ENCODE measurements at places on chromosomes 5 and 9.

DNA sequence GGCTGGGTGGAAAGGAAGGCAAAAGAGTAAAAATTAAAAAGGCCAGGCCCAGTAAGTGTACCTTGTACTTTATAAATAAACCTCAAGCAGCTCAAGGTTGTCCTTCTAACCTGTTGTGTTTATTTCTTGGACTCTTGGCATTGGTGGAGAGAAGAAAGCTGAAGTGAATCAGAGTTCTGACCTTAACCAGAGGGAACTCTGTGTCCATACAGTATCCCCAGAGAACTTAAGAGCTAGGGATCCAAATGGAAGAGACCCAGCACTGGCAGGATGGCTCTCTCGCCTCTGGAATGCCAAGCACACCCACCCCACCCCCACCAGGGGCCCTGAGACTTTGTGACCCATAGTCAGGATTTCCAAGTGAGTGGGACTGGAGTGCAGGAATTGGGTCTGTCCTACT lies 14.2 kb downstream of the NUDT2 start:
- no peak for DNase-seq

DNA sequence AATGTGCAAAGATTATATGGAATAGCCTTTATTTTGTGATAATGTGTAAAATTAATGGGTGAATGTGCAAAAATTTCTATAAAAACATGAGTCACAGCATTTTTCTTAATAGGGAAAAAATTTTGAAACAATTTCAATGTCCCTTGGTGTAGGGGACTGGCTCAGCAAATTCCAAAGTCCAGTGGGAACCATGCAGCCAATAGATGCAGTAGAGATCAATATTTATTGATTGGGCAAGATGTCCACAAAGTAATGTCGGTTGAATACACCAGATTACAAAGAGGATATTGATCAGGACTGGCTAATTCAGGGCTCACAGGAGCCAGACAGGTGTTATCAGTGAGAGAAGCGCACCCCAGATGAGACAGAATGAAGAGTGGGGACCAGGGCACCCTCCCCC lies 62.5 kb downstream of the AMBP start:
- DNase-seq, result no peak

GRCh38 chr9:134325813-134326723 lies at the start of gene RXRA:
Gene RXRA, plus strand, starts transcription at chr9:134326455. Its CDS starts 177 bp downstream, at chr9:134326632.
- peak; percentile 51 for DNase-seq

DNA sequence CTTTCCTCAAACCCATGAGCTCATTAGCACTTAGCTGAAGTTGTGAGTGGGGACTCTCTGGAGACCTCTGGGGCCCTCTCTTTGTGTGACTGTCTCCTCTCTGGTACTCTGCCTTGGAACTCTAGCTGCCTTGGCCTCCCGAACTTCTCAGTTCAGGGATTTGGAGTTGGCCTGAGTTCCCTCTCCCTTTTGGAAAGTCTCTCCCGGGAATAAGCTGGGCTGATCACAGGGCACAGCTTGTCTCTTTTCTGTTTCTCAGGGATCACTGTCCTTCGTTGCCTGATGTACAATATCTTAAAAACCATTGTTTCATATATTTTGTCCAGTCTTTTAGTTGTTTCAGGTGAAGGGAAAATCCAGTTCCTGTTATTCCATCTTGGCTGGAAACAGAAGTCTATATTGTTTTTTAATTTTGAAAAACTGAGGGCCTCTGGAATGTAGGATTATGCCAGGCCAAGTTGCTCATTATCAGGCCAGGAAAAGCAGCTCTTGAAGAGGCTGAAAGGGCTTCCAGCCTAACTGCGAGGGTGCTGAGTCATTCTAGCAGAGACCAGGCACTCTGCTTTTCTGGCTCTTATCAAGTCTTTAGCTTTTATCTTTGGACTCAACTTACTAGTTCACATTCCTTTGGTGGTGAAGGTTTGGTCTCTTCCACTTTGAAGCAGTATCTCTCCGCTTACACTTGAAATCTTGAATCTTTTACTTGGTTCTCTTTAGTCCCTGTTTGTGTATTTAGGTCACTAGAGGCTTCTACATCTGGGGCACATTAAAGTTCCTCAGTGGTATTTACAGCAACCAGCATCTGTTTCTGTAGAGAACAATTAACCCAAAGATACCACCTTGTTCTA lies 8.4 kb upstream of the RGS3 start:
- DNase-seq, result peak; percentile 52

- DNase-seq, result no peak
Observed at GRCh38 chr5:88808153-88808552, 74.8 kb downstream of the MEF2C start.

GRCh38 chr5:133552925-133553525 lies 59.3 kb downstream of the FSTL4 start:
- no peak for DNase-seq

- no peak for DNase-seq
Observed at GRCh38 chr9:91820949-91821880, 128.8 kb downstream of the ROR2 start.

- no peak for DNase-seq
Observed at GRCh38 chr5:170542691-170543293, 39.0 kb downstream of the KCNIP1 start.

DNA sequence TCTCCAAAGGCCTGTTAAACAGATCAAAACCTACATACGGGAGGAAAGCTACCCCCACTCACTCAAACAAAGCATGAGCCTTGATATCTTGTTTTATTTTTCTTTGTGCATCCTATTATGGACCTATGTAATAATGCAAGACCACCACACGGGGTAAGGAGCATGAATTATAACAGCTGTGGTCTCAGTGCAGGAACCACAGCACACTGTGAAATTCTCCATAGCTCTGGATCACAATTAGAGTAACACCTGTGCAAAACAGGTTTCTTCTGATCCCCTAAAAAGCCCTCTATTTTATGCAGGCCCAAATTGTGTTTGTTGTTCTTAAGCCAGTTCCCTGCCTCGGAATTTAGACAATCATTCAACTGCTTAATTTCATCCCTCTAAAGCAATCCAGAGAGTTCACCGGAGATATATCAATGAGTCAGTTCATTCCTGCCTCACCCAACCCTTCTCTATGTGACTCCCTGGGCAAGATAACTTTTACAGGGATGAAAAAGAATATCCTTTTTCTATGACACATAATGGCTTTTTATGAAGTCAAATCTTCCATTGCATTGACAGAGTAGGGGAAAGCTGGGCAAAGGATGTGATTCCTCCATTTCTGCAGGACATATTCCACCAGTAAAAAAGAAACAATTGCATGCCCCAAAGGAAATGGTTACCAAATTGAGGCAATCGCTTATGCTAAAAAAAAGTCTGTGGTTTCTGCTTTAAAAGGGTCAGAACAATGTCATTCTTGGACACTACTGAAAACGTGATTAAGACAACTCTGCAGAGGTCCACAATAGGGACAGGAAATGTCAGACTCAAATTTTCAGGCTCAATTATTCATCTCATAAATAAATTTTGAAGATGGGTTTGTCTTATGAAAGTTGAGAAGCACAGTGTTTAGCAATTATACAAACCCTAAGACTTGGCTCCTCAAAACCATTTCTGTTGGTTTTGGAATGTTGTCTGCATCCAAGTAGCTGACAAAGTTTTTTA lies 41.6 kb upstream of the FST start:
- DNase-seq, result no peak

- DNase-seq, result no peak
Observed at GRCh38 chr5:26295541-26295940, 742.8 kb downstream of the CDH9 start.

GRCh38 chr5:139246394-139246793 lies 47.1 kb upstream of the MATR3 start:
- DNase-seq, result no peak

GRCh38 chr9:113511047-113511521 lies 47.6 kb downstream of the RGS3 start:
- DNase-seq, result no peak

- DNase-seq, result no peak
Observed at GRCh38 chr5:159965031-159965837, 43.7 kb upstream of the TTC1 start.

GRCh38 chr9:105341434-105342146 lies 97.1 kb downstream of the SLC44A1 start:
- DNase-seq, result peak; percentile 18

DNA sequence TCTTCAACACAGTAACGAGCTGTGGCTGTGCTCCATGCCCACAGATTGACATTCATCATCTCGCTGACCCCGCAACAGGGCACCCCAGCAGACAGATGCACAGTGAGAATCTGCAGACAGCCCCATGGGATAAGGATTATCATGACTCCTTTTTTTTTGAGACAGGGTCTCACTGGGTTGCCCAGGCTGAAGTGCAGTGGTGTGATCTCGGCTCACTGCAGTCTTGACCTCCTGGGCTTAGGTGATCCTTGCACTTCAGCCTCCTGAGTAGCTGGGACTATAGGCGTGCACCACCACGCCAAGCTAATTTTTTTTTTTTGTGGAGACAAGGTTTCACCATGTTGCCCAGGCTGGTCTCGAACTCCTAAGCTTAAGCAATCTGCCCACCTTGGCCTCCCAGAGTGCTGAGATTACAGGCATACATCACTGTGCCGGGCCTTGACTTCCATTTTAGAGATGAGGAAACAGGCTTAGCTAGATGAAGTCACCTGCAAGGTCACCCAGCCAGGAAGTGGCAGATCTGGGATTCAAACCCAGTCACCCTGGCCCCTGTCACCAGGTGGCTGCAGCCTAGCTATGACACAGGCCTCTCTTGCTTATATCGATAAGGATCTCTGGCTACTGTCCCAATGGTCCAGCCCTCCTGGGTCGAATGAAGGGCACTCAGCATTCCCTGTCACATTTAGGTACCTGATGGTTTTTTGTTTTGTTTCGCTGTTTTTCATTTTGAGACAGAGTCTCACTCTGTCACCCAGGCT lies 5.1 kb downstream of the AIF1L start:
- DNase-seq, result no peak

GRCh38 chr5:122775550-122776542 lies 966 bp downstream of the SNX2 start:
- no peak for DNase-seq

- DNase-seq, result no peak
Observed at GRCh38 chr9:136977223-136977622, at the start of gene PTGDS. Gene PTGDS, plus strand, starts transcription at chr9:136977504. Its CDS starts 75 bp downstream, at chr9:136977579.

GRCh38 chr5:159175547-159175946 lies 33.8 kb downstream of the RNF145 start:
- DNase-seq, result no peak

DNA sequence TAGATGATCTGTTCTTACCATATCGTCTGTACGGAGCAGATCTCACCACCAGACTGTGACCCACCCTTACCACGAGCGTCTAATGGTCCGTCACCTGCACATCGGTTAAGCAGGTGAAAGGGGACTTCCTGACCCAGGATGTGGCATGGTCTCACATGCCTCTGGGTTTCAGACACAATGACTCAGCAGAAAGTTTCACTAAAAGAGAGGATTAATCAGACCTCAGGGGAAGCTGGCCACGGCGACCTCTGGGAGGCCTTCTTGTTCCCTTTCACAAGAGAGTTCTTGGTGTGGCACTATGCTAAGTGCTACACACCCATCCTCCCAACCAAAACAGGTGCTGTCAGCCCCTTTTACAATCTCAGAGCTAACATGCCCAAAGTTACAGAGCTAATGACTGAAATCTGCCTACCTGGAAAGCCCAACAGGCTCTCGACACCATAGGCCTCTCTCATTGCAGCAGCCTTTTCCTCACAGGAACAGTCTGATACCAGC lies 41.6 kb downstream of the ADAMTS12 start:
- DNase-seq, result no peak

DNA sequence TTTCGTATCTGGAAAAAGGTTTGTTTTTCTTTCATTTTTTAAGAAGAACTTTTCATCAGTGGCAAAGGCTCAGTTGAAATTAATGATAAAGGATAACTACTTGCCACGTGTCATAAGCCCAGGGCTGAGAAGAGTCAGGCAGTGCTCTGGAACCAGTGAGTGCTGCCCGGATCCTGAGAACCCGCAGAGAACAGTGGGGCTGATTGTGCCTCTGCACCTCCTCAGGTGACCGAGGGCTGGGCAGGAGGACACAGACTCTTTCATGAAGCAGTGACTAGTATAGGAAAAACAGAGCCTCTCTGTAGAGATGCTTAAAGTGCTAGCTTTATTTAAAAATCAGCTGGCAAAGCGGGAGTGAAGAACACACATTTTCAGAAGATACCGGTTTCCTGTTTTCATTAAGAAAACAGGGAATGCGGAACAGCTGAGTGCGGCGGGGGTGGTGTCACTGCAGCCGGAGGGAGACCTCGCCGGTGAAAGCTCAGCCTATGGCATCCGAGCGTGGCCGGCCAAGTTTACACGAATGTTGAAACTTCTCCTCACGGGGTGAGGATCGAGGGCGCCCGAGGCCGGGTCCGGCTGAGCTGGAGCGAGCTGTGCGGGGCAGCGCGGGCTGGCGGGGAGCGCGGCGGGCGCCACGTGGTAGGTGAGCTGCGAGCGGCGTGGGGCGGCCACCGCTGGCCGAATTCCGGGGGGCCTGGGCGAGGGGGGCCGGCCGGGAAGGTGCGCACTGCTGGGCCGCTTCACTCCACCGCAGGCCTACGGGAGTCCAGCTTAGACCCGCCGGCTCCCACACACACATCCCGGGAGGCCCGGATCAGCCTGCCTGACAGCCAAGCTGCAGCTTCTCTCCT lies 134.7 kb upstream of the DMRT1 start:
- no peak for DNase-seq

GRCh38 chr9:76793784-76794431 lies 29.7 kb downstream of the PCA3 start:
- no peak for DNase-seq

DNA sequence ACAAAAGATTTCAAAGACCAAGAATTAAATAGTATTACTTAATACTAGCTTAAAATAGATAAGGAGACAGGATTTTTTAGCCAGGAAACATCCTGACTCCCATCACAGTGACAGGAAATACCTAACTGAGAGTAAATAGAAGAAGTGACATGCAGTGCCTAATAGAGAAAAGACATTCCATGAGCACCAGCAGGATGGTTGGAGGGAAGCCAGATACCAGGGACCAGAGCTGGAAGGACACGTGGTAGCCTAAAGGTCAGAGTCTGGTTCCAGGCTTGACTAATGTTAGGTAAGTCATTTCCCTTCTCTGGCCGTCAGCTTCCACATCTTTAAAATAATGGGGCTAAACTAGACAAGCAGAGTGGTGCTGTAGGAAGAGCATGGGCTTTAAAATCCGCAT lies 41.6 kb downstream of the CDK5RAP2 start:
- no peak for DNase-seq

DNA sequence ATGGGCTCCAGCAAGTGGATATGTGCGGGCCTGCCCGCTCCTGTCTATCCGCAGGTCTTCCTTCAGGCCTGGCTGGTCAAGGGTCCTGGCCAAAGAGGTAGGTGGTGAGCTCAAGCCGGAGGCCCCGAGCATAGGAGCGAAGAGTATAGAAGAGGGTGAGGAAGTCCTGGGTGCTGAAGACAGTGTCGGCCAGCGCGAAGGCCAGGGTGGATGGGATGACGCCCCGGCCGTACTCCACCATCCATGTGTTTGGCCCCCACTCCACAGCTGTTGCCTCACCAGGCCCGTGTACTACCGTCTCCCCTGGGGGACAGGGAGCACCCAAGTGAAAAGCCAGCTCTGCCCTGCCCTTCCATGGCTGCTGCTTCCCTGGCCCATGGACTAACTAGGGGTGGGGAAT lies 2.0 kb downstream of the SIGMAR1 start:
- DNase-seq, result no peak

DNA sequence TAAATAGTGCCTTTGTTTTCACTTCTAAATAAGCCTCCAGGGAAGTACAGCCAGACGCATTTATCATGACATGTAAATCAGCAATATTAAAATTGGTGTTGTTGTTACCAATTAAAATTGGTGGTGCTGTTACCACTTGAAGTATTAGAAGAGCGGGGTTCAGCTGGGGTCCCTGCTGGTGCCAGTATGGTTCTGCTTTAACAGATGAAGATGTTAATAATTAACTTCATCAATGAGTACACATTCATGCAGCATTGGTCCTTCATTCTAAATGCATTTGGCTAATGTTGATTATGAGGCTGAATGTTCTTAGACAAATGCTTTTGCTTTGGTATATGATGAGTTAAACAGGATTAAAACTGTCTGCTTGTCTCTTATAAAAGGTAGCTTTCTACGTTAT lies 67.6 kb upstream of the TMC1 start:
- DNase-seq, result no peak

Data from smooth muscle cell of the brain vasculature (primary cell).